ENCODE measurements at places on chromosomes 2 and 18. TPM values are rescaled to one million over a fixed set of nuclear protein-coding genes. Genes with fewer than 3 reads are reported as not detected.

The DCC gene
- not detected for total RNA-seq

The CRYGC gene
- total RNA-seq: not detected

The PLB1 gene
- total RNA-seq: 2.1 TPM

The EGR4 gene
- 0.16 TPM for total RNA-seq

The RFTN2 gene
- total RNA-seq: 11.6 TPM

The CNGA3 gene
- not detected for total RNA-seq

The KCNK3 gene
- total RNA-seq: 50.0 TPM

GRCh38 chr18:55088000-55088401 lies 128.7 kb upstream of the CCDC68 start:
- no peak overlapping the region for H3K4me3 ChIP-seq
- no peak for DNase-seq
- H3K27ac ChIP-seq: no peak overlapping the region
- no peaks in the 10 kb centered on the region for H3K4me1 ChIP-seq
- H3K27me3 ChIP-seq: no peaks in the 10 kb centered on the region

DNA sequence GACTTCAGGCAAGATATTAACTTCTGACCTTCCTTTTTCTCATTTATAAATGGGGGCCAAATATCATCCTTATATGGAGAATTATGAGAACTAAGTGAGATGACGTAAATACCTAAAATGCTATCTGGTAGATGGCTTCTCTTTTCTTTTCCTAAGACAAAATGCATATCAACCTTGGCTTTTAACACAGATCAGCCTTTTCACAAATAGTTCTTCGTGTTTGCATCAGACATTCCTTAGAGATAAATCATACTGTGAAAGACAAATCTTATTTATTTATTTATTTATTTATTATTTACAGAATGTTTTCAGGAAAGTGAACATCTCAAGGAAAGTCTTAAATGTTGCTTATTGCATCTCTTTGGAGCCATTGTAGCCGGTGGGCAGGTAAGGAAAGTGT lies 62.8 kb downstream of the NBEAL1 start:
- no peaks in the 10 kb centered on the region for H3K27me3 ChIP-seq
- H3K4me3 ChIP-seq: no peak overlapping the region
- H3K36me3 ChIP-seq: peaks cover 10% of the 10 kb centered on the region
- no peak for DNase-seq
- no peak overlapping the region for H3K27ac ChIP-seq
- no peaks in the 10 kb centered on the region for H3K4me1 ChIP-seq

- H3K4me3 ChIP-seq: no peak overlapping the region
- H3K27me3 ChIP-seq: no peaks in the 10 kb centered on the region
- peaks cover 10% of the 10 kb centered on the region for H3K36me3 ChIP-seq
- no peak for DNase-seq
- no peaks in the 10 kb centered on the region for H3K4me1 ChIP-seq
- no peak overlapping the region for H3K27ac ChIP-seq
Measured at GRCh38 chr18:62085756-62086155, 101.1 kb downstream of the PIGN start.

DNA sequence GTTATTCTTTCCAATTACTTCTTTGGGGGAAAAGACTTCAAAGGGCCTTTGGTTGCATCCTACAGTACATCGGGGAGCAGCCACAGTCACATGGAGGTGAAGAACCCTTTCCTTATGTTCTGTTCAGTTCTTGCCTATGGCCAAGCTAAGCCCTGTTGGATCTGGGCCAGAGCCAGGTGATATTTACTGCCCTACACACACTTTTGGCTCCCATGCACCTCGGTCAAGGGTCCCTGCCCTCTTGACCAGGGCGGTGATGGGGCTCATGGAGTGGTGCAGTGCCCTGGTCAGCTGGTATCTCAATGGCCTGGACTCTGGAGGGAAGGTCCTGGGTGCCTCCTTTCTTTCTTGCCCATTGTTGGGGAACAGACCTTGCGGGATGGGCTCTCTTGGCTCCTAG lies 98.7 kb downstream of the VAPA start:
- peaks cover 57% of the 10 kb centered on the region for H3K4me1 ChIP-seq
- H3K36me3 ChIP-seq: no peaks in the 10 kb centered on the region
- no peaks in the 10 kb centered on the region for H3K27me3 ChIP-seq

DNA sequence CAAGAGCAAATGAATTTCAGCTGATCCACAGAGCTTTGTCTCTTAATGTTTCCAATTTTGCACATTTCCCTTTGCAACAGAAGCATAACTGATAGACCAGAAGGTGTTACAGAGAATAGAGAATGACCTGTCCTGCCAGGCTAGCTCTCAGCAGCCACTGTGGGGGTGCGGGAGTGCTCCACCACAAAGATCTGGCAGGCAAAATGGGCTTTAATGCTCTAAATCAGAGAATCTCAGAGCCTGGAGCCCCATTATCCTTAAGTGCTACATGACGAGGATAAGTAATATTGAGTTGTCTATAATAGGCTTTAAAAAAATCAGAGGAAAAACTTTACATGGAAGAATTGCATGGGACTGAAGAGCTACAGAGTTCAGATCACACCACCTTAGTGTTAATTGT lies 245.7 kb downstream of the PDE11A start:
- H3K4me3 ChIP-seq: no peak overlapping the region
- no peak for DNase-seq
- no peak overlapping the region for H3K27ac ChIP-seq
- no peaks in the 10 kb centered on the region for H3K4me1 ChIP-seq
- no peaks in the 10 kb centered on the region for H3K27me3 ChIP-seq

- H3K27me3 ChIP-seq: peaks cover 4% of the 10 kb centered on the region
- no peaks in the 10 kb centered on the region for H3K36me3 ChIP-seq
- no peaks in the 10 kb centered on the region for H3K4me1 ChIP-seq
- DNase-seq: no peak
- H3K4me3 ChIP-seq: no peak overlapping the region
Measured at GRCh38 chr18:63508596-63508995, 31.8 kb downstream of the SERPINB5 start.

DNA sequence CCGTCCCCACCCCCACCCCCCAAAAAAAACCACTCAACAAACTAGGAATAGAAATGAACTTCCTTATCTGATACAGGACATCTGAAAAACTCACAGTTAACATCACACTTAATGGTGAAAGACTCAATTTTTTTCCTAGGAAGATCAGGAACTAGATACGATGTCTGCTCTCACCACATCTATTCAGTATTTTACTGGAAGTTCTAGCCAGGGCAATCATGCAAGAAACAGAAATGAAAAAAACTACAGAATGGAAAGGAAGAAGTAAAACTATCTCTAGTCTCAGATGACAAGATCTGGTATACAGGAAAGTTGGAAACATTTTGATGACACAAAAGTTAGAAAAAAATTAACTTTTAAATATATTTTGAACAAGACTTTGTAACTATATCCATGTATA lies 114.4 kb upstream of the FZD5 start:
- H3K4me1 ChIP-seq: no peaks in the 10 kb centered on the region
- H3K27ac ChIP-seq: no peak overlapping the region
- no peaks in the 10 kb centered on the region for H3K27me3 ChIP-seq
- no peak for DNase-seq

DNA sequence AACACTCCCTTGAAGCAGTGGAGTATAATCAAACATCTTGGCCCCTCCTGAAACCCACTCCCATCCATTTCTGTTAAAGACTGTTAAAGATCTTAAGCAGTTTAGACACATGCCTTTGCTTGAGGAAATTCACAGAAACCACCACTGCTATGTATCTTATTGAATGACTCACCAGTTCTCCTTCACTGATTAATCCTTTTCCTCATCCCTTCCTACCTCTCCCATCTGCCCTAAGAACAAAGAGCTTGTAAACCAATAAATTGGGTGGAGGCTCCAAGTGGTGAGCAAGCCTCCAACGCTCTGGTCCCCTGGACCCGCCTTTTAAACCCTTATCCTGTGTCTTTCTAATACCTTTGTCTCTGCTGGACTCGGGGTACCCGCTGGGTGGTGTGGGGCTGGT lies 746.1 kb downstream of the LRP1B start:
- no peak overlapping the region for H3K4me3 ChIP-seq
- H3K27ac ChIP-seq: no peak overlapping the region

GRCh38 chr2:15980605-15981098 lies 40.3 kb downstream of the MYCN start:
- H3K36me3 ChIP-seq: no peaks in the 10 kb centered on the region
- no peak for DNase-seq
- H3K4me3 ChIP-seq: no peak overlapping the region
- no peaks in the 10 kb centered on the region for H3K4me1 ChIP-seq
- no peak overlapping the region for H3K27ac ChIP-seq

DNA sequence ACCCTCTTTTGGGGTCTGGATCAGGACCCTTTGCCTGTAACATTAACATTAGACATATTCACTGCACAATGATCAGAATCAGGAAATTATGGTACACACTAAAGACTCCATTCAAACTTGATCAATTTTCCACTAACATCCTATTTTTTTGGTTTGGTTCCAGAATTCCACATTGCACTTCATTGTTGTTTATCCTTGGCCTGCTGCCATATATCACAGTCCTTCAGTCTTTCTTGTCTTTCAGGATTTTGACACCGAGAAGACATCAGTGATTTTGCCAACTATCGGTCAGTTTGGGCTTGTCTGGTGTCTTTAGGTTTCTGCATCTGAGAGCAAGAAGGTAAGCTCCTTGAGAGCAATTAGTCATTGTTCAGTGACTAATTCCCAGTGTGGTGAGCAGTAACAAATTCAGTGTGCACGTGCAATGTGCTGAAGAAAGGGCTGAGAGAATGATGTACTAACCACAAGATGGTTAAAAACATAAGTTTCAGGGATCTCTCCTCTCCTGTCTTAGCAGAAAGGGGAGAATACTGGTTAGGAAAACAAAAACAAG lies 23.5 kb downstream of the MARCHF4 start:
- no peaks in the 10 kb centered on the region for H3K27me3 ChIP-seq
- DNase-seq: no peak
- no peak overlapping the region for H3K4me3 ChIP-seq
- no peaks in the 10 kb centered on the region for H3K36me3 ChIP-seq

DNA sequence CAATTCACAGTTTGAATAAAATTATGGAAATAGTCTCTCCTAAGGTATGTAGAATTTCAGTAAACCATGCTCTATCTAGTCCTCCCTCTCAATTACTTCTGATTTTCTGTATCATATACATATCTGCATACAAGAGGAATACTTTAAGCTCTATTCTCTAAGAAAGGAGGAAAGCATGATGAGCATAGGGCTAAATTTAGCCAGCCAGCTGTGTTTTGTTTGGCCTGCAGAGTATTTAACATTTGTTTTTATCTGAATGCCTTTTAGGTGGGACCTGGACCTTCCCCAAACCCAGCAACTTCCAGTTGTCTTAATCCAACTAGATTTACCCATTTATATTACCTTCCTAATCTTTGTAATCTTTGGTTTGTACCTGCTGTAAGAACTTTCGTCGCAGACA lies 42.2 kb upstream of the FAM117B start:
- DNase-seq: no peak
- H3K36me3 ChIP-seq: no peaks in the 10 kb centered on the region
- H3K4me1 ChIP-seq: peaks cover 11% of the 10 kb centered on the region
- H3K4me3 ChIP-seq: no peak overlapping the region

- no peaks in the 10 kb centered on the region for H3K27me3 ChIP-seq
- no peak overlapping the region for H3K27ac ChIP-seq
- H3K4me3 ChIP-seq: no peak overlapping the region
Measured at GRCh38 chr2:203418271-203418670, 90.1 kb downstream of the ABI2 start.

GRCh38 chr2:25098056-25098455 lies 56.2 kb downstream of the EFR3B start:
- H3K4me1 ChIP-seq: peaks cover 18% of the 10 kb centered on the region
- DNase-seq: no peak
- no peaks in the 10 kb centered on the region for H3K27me3 ChIP-seq
- no peaks in the 10 kb centered on the region for H3K36me3 ChIP-seq
- peak overlapping the region; percentile 72 for H3K27ac ChIP-seq

DNA sequence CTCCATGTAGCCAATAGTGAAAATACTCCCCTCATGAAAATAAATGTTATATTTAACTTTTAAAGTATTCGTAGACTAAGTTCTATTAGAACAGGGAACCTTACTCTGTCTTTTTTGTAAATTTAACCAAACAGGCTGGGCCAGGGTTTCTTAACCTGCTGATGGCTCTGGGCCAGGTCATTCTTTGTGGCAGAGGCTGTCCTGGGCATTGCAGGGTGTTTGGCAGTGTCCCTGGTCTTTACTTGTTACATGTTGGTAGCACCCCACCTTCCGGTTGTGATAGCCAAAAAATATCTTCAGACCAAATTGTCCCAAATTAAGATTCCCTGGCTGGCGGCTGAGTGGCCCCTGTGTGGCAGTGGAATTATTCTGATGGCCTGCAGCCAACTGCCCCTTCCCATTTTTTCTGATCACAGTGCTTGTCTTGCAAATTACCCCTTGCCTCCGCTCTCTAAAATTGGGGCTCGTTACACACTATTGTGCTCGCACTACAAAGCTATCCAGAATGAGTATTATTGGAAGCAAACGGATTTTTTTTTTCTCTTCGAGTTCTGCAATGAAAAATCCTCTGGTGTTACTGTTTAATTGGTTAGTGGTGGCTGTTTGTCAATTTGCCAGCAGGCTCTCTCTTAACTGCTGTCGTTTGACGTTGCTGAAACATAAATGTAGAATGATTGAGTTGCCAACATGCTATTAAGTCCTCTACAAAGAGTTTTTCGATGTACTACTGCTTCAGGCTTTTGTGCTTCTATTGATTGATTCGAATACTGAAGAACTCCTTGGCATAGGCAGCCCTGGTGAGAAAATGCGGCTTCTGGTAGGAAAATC lies 216.9 kb downstream of the SH3RF3 start:
- no peak overlapping the region for H3K4me3 ChIP-seq
- no peaks in the 10 kb centered on the region for H3K27me3 ChIP-seq
- H3K27ac ChIP-seq: no peak overlapping the region

GRCh38 chr18:37669991-37670534 lies 104.5 kb upstream of the CELF4 start:
- no peaks in the 10 kb centered on the region for H3K4me1 ChIP-seq
- H3K36me3 ChIP-seq: no peaks in the 10 kb centered on the region
- H3K4me3 ChIP-seq: no peak overlapping the region
- no peak for DNase-seq
- no peaks in the 10 kb centered on the region for H3K27me3 ChIP-seq
- H3K27ac ChIP-seq: no peak overlapping the region

GRCh38 chr18:47844828-47845498 lies 85.5 kb downstream of the SMAD2 start:
- H3K4me3 ChIP-seq: no peak overlapping the region
- H3K27ac ChIP-seq: no peak overlapping the region
- DNase-seq: no peak

- no peak overlapping the region for H3K27ac ChIP-seq
- H3K36me3 ChIP-seq: no peaks in the 10 kb centered on the region
- no peaks in the 10 kb centered on the region for H3K4me1 ChIP-seq
- no peaks in the 10 kb centered on the region for H3K27me3 ChIP-seq
- no peak for DNase-seq
- no peak overlapping the region for H3K4me3 ChIP-seq
Measured at GRCh38 chr2:105769504-105769903, 24.8 kb downstream of the NCK2 start.

GRCh38 chr2:120934574-120935338 lies 199.1 kb downstream of the GLI2 start:
- no peaks in the 10 kb centered on the region for H3K27me3 ChIP-seq
- no peaks in the 10 kb centered on the region for H3K36me3 ChIP-seq
- H3K4me1 ChIP-seq: peaks cover 69% of the 10 kb centered on the region

- no peak overlapping the region for H3K4me3 ChIP-seq
- H3K36me3 ChIP-seq: no peaks in the 10 kb centered on the region
- peaks cover 36% of the 10 kb centered on the region for H3K4me1 ChIP-seq
- no peak for DNase-seq
- no peaks in the 10 kb centered on the region for H3K27me3 ChIP-seq
Measured at GRCh38 chr2:196238836-196239380, 67.5 kb upstream of the STK17B start.
